Right kidney (tissue), 9 donors: ENCODE measurements at places on chromosomes 5 and 9.

- no peak for DNase-seq
These were observed 259.9 kb upstream of the TARS1 start for GRCh38 chr5:33180900-33181299.

- DNase-seq: no peak
These were observed 94.6 kb downstream of the PHF2 start for GRCh38 chr9:93671020-93671338.

- DNase-seq: no peak
These were observed 4.4 kb downstream of the CEP72 start for GRCh38 chr5:616484-617039.

- peak; percentile 4 for DNase-seq
These were observed 591.9 kb downstream of the LRRC70 start for GRCh38 chr5:63170486-63170885.

- DNase-seq: no peak
These were observed 37.2 kb downstream of the TRIM36 start for GRCh38 chr5:115132465-115132864.

- DNase-seq: no peak
These were observed 23.4 kb upstream of the FAM169A start for GRCh38 chr5:74889523-74890105.

DNA sequence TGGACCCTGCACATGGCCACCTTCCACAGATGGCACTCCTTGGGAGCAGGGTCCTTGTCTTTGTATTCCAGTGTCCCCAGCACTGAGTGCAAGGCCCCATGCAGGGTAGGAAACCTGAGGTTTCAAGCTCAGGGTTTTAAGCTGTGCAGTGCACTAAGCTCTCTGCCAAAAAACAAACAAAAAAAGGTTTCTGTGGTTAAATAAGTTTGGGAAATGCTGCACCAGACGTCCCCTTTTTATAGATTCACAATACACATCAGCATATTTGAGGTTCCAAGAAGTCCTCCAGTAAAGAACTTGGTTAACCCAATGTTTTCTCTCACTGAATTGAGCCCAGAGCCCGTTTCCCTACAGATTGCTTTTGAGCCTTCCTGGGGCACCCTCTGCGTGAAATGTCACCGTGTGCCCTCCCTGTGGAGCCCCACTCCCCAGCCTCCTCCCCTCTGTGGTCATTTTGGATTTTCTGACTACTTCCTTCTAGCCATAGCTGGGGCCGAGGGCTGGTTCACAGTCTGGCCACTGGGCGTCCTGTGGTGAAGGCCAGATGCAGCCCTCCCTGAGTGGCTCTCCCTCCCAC, 17.1 kb downstream of the DELE1 start:
- no peak for DNase-seq

- DNase-seq: no peak
These were observed 178.8 kb upstream of the HAPLN1 start for GRCh38 chr5:83899326-83899970.

DNA sequence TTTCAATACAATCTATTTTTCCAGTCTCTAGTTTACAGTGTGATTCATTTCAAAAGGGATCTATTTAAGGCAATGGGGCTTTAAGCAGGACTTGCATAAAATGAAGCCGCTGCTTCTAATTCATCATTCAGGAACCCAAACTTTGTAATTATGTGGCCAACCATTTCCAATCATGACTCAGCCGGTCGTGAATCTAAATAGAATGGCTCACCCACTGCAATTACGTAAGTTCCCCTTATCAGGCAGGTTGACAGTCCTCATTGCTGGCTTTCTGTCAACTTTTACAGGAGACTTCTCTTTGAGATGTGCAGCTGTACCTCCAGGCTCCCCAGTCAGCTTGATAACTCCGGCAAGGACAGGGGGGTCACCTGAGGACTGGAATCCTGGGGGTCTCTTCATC, 152.8 kb upstream of the DAP start:
- DNase-seq: no peak

GRCh38 chr5:37940931-37941623, 101.2 kb upstream of the GDNF start:
- DNase-seq: no peak

DNA sequence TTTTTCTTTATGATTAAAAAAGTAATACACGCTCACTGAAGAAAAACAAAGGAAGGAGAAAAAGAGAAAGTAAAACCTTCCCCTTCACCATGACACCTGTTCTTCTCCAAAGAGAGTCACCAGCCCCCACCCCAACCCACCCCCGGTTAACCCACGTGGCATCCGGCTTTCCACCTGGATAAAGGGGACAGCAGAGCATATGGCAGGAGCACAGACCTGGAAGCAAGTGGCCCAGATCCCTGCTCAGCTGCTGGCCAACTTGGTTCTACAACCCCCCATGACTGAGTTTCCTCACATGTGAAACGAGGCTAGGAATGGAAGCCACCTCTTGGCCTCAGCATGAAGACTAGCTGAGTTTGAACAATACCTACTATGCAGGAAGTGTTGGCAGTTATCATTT, 5.1 kb downstream of the CCDC180 start:
- DNase-seq: no peak

DNA sequence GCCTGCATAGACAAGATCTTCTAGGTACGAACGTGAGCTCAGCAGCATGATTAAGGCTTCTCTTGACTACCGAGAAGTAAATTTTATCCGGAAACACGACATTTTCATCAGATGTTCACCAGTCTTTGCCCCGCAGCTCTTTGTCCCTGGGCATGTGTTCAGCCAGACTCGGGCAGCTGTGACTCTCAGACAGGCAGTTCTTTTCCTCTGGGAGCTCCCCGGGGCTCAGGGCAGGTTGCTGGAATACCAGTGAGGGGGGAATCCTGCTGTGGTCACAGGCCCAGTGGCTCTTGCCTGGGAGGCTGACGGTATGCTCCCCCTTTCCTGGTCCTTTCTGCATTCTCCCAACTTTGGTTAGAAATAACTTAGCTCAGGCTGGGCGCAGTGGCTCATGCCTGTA, 186.1 kb downstream of the GNA14 start:
- no peak for DNase-seq

DNA sequence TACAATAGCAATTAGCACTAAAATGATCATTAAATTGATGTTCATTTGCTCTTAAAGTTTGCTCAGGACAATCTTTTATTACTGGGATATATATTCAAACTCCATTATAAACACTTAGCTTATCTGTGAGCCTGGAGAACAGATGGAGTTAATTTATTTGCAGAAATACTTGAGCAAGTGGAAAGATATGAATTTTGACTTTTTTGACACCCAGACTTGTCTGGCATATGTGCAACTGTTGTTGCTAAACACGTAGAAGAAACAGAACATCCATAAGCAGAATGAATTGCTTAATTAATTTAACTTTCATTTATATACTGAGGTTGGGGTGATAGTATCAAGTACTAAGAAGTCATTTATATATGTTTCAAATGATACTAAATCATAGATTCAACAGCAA, 820.7 kb upstream of the TYRP1 start:
- DNase-seq: no peak

DNA sequence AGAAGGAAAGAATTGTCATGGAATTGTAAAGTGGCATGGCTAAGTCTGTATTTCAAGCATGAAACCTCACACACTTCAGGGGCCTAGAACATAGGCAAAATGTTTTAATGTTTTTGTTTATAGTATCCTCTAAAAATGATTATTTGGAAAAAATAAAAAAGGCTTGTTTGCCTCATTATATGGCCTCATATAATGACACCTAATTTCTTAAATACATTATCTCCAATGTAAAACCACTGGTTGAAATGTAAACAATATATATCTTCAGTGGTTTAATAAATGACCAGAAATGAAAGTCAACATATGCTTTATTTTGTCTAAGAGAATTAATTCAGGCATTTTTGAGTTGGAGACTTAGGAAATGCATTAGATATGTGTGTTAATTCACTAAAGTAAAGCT, 1736.6 kb downstream of the EFNA5 start:
- no peak for DNase-seq

DNA sequence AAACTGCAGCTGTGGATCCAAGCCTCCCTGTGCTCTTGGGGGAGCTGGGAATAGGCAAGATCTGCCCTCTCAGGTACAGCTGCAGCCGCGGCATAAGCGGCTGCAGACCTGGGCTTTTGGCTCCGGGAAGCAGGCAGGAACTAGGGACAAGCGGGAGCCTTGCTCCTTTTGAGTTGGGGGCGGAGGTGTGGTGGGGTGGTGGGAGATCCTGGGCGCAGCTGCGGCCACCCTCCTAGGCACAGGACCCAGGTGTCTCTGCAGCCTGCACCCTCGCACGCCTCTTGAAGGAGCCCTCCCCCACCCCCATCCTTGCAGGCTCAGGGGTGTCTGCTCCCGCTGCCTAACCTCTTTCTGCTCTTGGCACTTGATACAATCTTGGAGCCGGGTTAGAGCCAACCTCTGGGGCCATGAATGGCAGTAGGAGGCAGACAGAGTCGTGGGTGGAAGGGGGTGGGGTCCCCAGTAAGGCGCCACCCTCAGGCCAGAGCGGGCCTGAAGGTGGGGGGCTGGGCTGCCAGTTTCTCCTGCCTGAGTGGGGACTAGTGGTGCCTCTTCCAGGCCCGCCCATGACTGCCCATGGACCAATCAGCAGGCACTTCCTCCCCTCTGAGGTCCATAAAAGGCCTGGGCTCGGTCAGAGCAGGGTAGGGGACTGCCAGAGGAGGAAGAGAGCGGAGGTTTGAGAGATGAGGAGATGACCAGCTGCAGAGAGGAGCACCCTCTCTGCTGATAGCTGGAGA, 267.6 kb upstream of the TNC start:
- no peak for DNase-seq

DNA sequence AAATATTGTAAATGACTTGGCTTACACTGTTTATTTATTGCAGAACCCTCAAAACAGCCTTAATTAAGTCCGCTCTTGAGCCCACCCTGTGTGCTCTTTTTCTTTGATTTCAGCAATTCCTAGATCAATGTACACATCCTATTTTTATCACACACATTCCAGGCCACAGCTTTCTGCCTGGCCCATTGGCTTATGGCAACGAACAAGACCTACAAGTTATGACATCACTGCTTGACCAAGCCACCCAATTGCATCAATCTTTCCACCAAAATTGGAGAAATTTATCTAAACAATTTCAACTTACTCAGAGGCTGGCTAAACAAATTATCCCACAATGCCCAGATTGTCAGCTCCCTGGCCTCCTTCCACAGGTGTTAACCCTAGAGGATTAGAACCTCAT, 158.4 kb downstream of the CPLANE1 start:
- DNase-seq: no peak
